ENCODE measurements at places on chromosomes 5 and 9. TPM values are rescaled to one million over a fixed set of nuclear protein-coding genes. Genes with fewer than 3 reads are reported as not detected.

The ZNF618 gene
- 0.80 TPM for total RNA-seq

The SPTLC1 gene
- total RNA-seq: 56.8 TPM

The JADE2 gene
- 265 TPM for total RNA-seq

The SLCO4C1 gene
- 0.30 TPM for total RNA-seq

The TEX48 gene
- total RNA-seq: not detected

The KLF9 gene
- total RNA-seq: 18.6 TPM

The EQTN gene
- not detected for total RNA-seq

The PCDHA9 gene
- not detected for total RNA-seq

The IL3 gene
- total RNA-seq: not detected

Measured in CD4-positive, alpha-beta memory T cell (primary cell).